ENCODE measurements at places on chromosomes 5 and 9.
A peak's percentile ranks its signal among the peaks of the same experiment; 100 is the strongest.

- H3K27ac ChIP-seq, result no peak overlapping the region
- H3K27me3 ChIP-seq, result no peaks in the 10 kb centered on the region
- no peaks in the 10 kb centered on the region for H3K36me3 ChIP-seq
- no peaks in the 10 kb centered on the region for H3K4me1 ChIP-seq
- H3K4me3 ChIP-seq, result no peak overlapping the region
- DNase-seq, result no peak
Observed at GRCh38 chr5:24649531-24649930, 4.8 kb upstream of the CDH10 start.

DNA sequence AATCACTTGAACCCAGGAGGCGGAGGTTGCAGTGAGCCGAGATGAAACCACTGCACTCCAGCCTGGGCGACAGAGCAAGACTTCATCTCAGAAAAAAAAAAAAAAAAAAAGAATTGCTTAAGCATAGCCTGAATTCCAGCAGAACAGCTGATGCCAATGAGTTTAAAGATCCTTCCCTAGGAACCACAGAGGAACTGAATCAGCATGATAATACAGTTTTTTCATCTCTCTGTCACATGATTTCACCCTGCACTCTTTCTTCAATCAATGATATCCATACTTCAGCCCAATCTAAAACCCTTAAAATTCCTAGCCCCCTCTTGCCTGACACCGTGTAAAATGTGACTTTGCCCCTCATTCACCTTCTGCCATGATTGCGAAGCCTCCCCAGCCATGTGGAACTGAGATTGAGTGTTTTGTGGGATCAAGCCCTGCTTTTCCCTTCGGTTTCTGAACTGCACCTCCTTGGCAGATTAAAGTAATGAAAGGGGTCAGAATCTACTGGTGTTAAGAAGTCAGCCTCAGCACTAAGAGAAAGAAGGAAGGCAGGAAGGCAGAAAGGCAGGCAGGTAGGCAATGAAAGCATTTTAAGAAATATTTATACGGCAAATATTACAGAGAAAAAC, 20.9 kb upstream of the DMXL1 start:
- no peaks in the 10 kb centered on the region for H3K36me3 ChIP-seq
- no peak overlapping the region for H3K4me3 ChIP-seq
- no peak for DNase-seq
- H3K27ac ChIP-seq, result peak overlapping the region; percentile 1
- no peaks in the 10 kb centered on the region for H3K27me3 ChIP-seq

- H3K4me1 ChIP-seq, result no peaks in the 10 kb centered on the region
- no peaks in the 10 kb centered on the region for H3K27me3 ChIP-seq
- no peak overlapping the region for H3K27ac ChIP-seq
- no peak overlapping the region for H3K4me3 ChIP-seq
- DNase-seq, result no peak
- H3K36me3 ChIP-seq, result no peaks in the 10 kb centered on the region
Observed at GRCh38 chr9:138003485-138004190, 126.1 kb downstream of the CACNA1B start.

GRCh38 chr5:76535577-76535976, 87.6 kb downstream of the F2RL2 start:
- no peak overlapping the region for H3K4me3 ChIP-seq
- H3K4me1 ChIP-seq, result peaks cover 13% of the 10 kb centered on the region
- no peaks in the 10 kb centered on the region for H3K27me3 ChIP-seq
- DNase-seq, result no peak
